ENCODE measurements at places on chromosomes 1 and 21. TPM values are rescaled to one million over a fixed set of nuclear protein-coding genes. Genes with fewer than 3 reads are reported as not detected.

DNA sequence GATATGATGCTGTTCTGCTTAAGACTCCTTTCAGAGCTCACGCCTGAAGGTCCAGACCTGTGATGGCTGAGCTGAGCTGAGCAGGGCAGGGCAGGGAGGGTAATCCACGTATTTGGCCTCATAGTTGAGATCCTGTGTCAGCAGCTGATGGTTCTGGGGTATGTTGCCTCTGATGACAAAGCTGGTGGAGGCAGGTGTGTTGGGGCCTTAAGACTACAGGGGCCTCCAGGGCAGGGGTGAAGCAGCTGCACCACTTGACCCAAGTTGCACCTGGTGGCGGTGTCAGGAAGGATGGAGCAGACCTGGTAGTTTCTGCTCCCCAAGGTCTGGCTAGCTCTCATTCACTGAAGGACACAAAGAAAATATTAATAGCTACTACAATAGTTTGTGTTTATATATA lies 57.0 kb downstream of the FCRL5 start:
- H3K27me3 ChIP-seq = no peaks in the 10 kb centered on the region
- H3K4me3 ChIP-seq = no peak overlapping the region
- no peaks in the 10 kb centered on the region for H3K36me3 ChIP-seq
- H3K27ac ChIP-seq = no peak overlapping the region

DNA sequence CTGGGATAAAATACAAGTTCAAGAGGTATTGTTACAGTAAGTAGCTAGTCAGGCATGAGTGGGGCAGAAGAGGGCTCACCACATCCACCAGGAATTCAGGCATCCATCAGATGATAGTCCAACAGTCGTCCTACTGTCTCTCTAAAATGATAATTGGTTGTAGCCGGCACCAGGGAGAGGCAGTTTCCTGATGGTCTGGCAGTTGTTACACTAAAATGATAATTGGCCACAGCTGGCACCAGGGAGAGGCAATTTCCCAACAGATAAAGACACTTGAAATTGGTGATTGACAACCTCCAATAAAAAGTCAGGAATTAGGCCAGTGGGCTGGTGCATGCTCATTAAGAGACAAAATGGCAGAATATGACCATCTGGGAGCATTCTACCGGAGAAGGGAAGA lies 545.8 kb downstream of the AMY1C start:
- no peaks in the 10 kb centered on the region for H3K36me3 ChIP-seq
- DNase-seq = no peak
- no peak overlapping the region for H3K27ac ChIP-seq
- H3K4me3 ChIP-seq = no peak overlapping the region
- no peaks in the 10 kb centered on the region for H3K4me1 ChIP-seq

EMC1 gene
- 53.9 TPM for total RNA-seq

VWA5B1 gene
- not detected for total RNA-seq

GRCh38 chr1:32767641-32768040 lies 49.5 kb downstream of the YARS1 start:
- no peak overlapping the region for H3K4me3 ChIP-seq
- no peaks in the 10 kb centered on the region for H3K27me3 ChIP-seq
- H3K27ac ChIP-seq = peak overlapping the region; percentile 30
- no peaks in the 10 kb centered on the region for H3K36me3 ChIP-seq

DNA sequence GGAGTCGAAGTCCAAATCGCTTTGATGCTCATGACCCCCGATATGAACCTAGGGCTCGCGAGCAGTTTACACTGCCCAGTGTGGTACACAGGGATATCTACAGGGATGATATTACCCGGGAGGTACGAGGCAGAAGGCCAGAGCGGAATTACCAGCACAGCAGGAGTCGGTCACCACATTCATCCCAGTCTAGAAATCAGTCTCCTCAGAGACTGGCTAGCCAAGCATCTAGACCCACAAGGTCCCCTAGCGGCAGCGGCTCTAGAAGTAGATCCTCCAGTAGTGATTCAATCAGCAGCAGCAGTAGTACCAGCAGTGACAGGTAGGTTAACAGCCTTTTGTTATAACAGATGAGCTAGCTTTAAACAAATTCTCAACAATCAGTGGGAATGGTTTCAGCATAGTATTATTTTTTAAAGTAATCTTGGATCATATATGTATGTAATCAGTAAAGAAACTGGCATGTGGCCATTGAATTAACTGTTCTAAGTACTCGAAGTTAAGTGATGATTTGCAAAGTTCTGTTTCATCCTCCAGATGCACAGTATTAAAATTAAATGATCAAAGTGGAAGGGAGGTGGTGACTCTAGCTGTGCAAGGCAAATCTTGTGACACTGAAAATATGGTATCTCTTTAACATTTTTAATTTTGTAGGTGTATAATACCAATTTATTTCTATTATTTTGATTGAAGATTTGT lies 29.0 kb downstream of the SPEN start:
- no peak for DNase-seq
- no peaks in the 10 kb centered on the region for H3K27me3 ChIP-seq
- no peaks in the 10 kb centered on the region for H3K36me3 ChIP-seq
- no peak overlapping the region for H3K4me3 ChIP-seq
- H3K27ac ChIP-seq = no peak overlapping the region
- peaks cover 4% of the 10 kb centered on the region for H3K4me1 ChIP-seq

GRCh38 chr1:209618756-209619420 lies 33.3 kb downstream of the LAMB3 start:
- H3K36me3 ChIP-seq = no peaks in the 10 kb centered on the region
- no peak overlapping the region for H3K27ac ChIP-seq
- H3K4me3 ChIP-seq = no peak overlapping the region
- no peak for DNase-seq

CYP4A22 gene
- 0.57 TPM for total RNA-seq

DNA sequence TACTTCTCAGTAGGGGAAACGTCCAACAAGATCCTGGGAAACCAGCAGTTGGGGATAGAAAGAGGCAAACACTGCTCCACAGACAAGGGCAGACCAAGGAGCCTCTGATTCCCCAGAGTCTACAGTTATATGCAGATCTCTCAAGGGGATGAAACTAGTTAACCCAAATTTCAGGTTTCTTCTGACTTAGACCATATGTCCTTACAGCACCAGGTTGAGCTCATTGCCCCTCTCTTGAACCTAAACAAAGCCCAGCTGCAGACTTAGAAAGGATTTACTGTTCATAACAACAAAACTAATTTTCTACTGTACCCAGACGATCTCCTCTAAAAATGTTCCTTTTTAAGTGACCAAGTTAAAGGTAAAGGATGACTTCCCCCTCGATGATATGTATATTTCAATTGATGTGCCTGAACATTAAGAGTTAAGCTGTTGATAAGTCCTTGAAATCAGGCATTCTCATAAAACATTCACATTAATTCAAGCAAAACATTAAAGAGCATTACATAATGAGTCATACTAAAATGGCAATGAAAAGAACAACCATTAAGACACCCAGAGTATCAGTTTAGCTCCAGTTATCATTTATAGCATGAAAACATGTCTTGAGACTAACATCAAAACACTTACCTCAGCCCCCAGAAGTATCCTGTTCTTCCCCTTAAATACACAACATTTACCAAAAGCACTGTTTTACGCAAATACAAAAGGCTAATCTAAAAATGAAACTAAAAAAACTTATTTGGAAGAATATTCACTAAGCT lies 24.1 kb downstream of the SMYD3 start:
- H3K4me3 ChIP-seq = no peak overlapping the region
- H3K27me3 ChIP-seq = no peaks in the 10 kb centered on the region
- H3K4me1 ChIP-seq = peaks cover 1% of the 10 kb centered on the region

DNA sequence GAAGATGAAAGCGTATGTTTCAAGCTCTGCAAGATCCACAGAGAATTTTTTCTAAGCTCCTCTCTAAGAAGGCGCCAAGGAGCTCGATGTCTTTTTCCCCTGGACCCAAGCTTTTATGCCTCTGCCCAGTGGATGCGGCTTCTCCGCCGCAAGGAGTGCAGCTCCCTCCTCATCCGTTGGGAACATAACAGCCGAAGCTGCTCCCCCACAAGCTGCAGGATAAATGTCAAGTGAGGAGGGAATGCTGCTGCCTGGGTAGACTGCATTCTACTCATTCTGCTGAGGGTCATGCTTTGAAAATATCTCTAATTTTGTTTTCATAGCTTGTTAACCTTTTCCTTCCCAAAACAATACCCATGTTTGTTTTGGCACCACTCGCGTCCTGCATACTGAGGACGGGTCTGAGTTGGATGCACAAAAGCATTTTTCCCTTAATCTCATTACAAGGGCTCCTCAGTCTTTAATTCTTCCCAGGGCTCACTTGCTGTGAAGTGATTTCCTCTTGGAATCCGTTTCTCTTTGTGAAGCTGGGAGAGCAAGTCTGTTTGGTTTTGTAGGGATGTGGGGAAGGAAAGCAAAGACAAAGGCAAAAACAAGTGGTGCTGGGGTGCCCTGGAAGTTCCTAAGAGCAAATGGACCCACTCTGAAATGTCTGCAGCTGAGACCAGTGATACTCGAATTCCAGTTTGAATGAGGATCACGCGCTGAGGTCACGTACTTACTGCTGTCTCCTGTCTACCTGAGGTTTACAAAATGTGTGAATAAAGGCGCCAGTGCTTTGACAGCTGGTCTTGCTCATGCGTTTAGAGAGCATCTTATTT lies 134.0 kb upstream of the IRF2BP2 start:
- DNase-seq = peak; percentile 41
- H3K4me1 ChIP-seq = no peaks in the 10 kb centered on the region
- H3K4me3 ChIP-seq = no peak overlapping the region
- H3K27me3 ChIP-seq = no peaks in the 10 kb centered on the region

DNA sequence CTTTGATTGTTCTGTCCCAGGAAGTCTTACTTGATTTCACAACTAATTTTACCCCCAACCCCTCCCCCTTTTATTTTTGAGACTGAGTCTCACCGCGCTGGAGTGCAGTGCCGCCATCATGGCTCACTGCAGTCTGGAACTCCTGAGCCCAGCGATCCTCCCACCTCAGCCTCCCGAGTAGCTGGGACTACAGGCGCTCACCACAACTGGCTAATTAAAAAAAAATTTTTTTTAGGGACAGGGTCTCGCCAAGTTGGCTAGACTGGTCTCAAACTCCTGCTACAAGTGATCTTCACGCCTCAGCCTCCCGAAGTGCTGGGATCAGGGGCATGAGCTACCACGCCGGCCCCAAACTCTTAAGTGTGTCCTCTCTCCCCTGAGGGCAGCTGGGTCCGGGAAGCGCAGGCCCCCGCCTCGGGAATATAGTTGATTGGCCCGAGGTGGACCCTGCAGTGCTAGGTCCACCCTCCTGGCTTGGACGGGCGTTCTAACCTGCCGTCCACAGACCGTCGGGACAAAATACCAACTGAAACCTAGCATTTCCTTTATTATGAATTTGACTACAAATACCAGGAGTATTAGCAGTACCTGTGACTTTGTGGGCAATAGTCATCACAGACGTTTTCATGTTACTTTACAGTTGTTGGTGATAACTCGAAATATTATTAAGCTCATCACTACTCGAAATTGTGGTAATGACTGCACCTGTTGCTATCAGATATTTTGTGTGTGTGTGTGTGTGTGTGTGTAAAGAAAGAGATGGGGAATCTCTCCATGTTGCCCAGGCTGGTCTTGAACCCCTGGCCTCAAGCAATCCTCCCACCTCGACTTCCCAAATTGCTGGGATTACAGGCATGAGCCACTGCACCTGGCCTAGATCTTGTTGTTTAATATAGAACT lies 642 bp upstream of the PARP1 start:
- H3K36me3 ChIP-seq = no peaks in the 10 kb centered on the region
- DNase-seq = peak; percentile 48
- peak overlapping the region; percentile 67 for H3K27ac ChIP-seq
- H3K27me3 ChIP-seq = no peaks in the 10 kb centered on the region
- peaks cover 15% of the 10 kb centered on the region for H3K4me1 ChIP-seq

GRCh38 chr1:5664081-5664768 lies 328.0 kb downstream of the NPHP4 start:
- H3K27me3 ChIP-seq = no peaks in the 10 kb centered on the region
- H3K27ac ChIP-seq = no peak overlapping the region
- no peak for DNase-seq
- no peaks in the 10 kb centered on the region for H3K4me1 ChIP-seq

- DNase-seq = no peak
- H3K4me1 ChIP-seq = no peaks in the 10 kb centered on the region
- no peaks in the 10 kb centered on the region for H3K27me3 ChIP-seq
- no peaks in the 10 kb centered on the region for H3K36me3 ChIP-seq
- H3K27ac ChIP-seq = no peak overlapping the region
Measured at GRCh38 chr1:222195857-222196256, 352.0 kb downstream of the HHIPL2 start.

DNA sequence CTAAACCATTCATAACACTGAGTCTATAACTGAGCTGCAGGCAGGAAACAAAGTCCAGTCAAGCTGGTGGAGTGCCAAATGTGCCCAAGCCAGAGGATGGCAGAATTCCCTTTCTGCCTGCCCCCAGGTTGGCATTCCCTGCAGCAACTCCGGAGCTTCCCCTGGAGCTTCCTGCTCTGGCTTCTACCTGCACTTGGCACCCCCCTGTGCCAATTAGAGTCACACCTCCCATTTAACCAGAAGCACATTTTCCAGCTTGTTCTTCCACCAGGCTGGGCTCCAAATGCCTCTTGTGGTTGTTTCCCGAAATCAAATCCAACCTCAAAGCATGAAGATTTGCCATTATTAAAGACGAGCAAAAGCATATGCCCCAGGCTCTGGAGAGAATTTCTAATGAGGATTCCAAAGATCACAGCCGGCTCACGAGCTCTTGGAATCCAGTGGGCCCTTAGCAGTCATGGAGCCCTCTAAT lies 294.5 kb downstream of the RRAGC start:
- H3K4me1 ChIP-seq = no peaks in the 10 kb centered on the region
- DNase-seq = no peak
- no peaks in the 10 kb centered on the region for H3K27me3 ChIP-seq
